Ascending aorta (tissue), 2 donors: ENCODE measurements at places on chromosomes 4 and X. TPM values are rescaled to one million over a fixed set of nuclear protein-coding genes. Genes with fewer than 3 reads are reported as not detected.

The TRMT44 gene
- total RNA-seq, result 39.8 TPM

- no peak for DNase-seq
These were observed 13.1 kb downstream of the TCEAL7 start for GRCh38 chrX:103343105-103343504.

DNA sequence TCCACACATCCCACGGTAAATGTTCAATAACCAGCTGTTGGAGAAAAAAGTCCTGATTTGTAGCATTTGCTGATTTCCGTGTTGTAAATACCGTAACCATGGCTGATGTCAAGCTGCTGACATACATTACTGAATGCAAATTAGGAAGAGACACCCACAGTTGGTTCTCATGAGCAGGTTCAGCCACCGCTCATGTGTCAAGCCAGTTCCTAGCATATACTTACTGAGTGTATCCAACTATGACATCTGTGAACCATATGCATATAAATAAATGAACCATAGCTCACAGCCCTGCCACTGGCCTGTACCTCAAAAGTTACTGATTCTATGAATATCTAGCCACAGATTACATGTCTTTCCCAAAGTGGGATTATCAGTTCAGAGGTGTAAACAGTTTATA lies 29.5 kb downstream of the FHDC1 start:
- DNase-seq, result no peak

- no peak for DNase-seq
These were observed 58.5 kb upstream of the SMAD1 start for GRCh38 chr4:145423017-145423708.

The SSX7 gene
- total RNA-seq, result not detected

DNA sequence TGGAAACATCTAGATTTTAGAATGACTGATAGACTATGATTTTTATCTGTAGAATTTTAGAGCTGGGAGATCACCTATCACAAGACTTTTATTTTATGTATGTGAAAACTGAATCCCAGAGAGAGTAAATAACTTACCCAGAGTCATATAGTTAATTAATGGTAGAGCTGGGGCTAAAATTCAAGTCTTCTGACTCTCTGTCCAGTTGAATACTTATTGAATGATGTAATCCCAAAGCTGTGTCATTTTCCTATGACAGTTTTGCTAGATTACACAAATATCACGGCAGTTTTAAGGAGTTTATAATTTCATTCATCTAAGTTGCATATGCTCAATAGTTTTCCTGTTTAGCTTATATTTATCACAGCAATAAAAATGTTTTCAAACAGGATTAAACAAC lies 6.7 kb downstream of the NRK start:
- DNase-seq, result no peak

GRCh38 chr4:88722276-88722780 lies 24.7 kb upstream of the NAP1L5 start:
- DNase-seq, result no peak

- no peak for DNase-seq
These were observed 41.8 kb upstream of the IQSEC2 start for GRCh38 chrX:53323196-53323595.

The AMBN gene
- total RNA-seq, result not detected

DNA sequence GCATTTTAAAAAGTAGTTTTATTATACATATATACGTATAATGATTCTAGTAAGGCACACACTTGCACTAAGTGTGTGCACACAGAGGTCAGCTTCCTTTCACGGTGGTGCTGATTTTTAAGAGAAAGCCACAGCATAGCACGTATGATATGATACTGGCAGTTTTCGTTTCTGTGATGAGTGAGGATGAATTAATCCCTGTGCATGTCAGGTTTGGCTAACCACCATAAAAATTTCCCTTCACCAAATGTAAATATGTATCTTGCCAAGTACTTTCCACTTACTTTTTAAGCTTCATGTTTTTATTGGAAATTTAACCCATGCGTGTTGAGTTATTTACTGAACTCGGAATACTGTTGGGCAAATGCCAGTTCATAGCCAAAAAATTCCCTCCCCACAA lies 84.6 kb downstream of the SYNPO2 start:
- DNase-seq, result no peak

DNA sequence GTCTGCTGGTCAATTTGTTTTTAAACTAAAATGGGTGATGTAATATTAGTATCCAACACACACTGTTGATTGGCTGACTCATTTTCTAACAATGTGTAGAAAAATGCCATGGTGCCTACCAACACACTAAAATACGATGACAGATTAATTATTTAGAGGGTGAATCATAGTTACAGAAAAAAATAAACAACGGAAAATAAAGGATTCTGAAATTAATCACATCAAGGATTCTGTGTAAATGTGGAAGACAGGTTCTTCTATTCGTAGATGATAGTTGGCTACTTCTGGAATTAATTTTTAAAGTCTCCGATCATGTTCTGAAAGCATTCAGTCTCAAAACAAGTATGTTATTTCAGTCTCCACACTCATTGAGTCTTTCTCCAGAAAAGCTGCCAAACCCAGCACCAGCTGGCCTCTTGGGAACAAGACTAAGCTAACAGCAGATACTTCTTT lies 8.2 kb upstream of the IQCM start:
- no peak for DNase-seq

The USP51 gene
- total RNA-seq, result 9.0 TPM

DNA sequence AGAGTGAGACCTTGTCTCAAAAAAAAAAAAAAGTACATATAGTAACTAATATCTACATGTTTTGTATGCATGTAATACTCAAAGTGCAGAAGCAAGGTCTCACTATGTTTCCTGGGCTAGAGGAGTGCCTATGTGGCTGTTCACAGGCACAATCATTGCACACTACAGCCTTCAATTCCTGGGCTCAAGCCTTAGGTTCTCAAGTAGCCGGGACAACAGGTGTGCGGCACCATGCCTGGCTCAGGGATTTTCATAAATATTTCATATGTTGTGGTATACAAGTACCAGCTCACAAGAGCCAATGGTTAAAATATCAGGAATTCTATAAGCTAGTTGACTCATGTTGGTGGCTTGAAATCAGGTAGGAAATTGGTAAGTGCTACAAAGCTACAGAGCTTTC lies 94.8 kb downstream of the LARP7 start:
- DNase-seq, result no peak

- DNase-seq, result no peak
These were observed 56.9 kb downstream of the SERTM2 start for GRCh38 chrX:111568354-111568753.

GRCh38 chr4:141180991-141181761 lies 39.5 kb upstream of the ZNF330 start:
- no peak for DNase-seq

The SERTM2 gene
- total RNA-seq, result not detected

GRCh38 chr4:48699475-48699874 lies 80.6 kb downstream of the FRYL start:
- DNase-seq, result no peak

The CLIC2 gene
- 34.3 TPM for total RNA-seq

- no peak for DNase-seq
These were observed at the start of gene FGF16 for GRCh38 chrX:77446908-77447652. Gene FGF16 (plus strand): TSS chrX:77447389. CDS start chrX:77447675, 286 bp downstream.

DNA sequence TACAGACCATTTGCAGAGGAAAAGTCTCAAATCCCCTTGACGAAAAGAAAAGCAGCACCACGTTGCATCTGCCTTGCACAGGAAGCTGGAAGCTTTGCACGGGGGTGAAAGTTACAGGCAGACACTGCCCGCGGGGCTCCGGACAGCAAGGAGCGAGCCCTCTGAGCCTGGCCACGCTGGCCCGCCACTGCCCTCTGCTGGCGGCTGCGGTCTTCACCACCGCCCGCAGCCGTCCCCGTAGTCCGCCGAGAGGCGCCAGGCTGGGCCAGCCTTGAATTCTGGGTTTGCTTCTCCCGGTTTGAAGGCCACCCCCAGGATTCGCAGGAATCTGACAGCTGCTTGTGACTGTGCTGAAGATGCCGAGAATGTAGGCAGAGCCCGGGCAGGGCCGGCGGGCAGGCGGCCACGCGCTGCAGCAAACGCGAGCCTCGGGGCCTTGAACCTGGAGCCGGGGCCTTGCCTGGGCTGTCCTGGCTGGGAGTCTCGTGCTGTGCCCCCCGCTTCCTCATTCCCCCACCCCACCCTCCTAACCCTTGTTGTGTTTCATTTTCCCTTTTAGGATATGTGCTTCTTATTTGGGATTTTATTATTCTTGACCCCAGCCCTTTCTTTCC lies 49.2 kb downstream of the ENPP6 start:
- peak; percentile 84 for DNase-seq

- no peak for DNase-seq
These were observed 76.2 kb downstream of the PRRG1 start for GRCh38 chrX:37425370-37425769.

DNA sequence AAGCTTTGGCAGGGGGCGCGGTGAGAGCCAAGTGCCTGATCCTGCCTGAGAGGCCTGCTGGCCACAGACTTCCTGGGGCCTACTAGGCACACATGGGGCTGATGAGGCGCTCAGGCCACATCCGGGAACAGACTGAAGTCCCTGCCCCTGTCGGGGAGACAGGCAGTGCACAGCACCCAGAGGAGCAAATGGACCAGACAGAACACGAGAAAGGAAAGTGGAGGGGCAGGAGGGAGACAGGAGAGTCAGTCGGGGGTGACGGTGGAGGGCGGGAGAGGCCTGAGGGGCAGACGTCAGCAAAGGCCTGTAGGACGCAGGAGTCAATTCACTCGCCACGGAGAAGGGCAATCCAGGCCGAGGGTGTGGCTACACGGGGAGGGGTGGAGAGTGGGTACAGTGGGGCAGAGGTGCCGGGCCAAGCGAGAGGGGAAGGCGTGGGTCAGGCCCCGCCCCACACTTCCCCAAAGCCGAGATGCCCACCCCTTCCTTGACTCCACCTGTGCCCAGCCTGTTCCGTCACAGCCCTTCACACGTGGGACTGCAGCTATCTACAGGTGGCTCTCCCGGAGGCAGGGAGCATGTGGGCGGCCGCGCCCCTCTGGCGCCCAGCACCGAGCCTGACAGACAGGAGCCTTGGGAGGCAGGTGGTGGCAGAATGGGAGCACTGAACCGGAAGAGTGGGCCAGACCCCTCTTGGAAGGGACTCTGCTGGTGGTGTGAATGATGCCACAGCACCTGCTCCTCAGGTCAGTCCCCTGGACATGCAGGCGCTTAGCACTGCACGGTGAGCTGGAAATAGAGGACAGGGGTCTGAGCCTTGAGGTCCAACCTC lies 20.5 kb downstream of the NOP14 start:
- DNase-seq, result peak; percentile 55

The ARR3 gene
- total RNA-seq, result not detected

The RIBC1 gene
- total RNA-seq, result not detected

DNA sequence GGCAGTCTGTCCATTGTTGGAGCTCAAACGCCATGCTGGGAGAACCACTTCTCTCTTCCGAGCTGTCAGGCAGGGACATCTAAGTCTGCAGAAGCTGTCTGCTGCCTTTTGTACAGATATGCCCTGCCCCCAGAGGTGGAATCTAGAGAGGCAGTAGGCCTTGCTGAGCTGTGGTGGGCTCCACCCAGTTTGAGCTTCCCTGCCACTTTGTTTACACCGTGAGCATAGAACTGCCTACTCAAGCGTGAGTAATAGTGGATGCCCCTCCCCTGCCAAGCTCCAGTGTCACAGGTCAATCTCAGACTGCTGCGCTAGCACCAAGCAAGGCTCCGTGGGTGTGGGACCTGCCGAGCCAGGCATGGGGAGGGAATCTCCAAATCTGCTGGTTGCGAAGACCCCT lies 145.7 kb downstream of the VSIG4 start:
- no peak for DNase-seq

DNA sequence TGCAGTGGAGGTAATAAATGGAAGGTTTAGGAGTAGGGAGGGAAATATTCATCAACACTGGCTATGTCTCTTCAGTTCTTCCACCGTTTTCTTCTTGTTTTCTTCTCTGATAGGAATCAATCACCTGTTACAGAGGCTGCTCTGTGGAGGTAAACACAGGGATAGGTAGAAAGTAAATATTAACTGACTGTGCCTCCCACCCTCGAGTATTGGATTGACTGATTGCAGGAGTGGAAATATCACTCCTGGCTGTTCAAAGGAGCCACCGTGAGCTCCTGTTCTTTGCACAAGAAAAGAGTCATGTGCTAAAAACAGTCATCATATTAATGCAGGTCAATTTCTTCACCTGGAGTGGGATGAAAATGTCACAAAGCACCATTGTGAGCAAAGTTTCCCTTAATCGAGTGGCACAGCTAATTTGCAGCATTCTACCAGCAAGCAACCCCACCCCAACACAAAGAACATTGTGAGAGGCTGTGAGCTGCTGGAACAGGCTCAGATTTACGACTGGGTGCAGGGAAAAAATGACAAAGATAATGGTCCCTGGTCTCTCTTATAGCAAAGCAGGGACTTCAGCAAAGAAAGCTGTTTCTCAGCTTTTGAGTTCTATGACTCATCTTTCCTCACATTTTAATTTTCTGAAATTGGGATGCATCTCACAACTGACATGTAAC lies 113.7 kb upstream of the TSPAN5 start:
- no peak for DNase-seq

DNA sequence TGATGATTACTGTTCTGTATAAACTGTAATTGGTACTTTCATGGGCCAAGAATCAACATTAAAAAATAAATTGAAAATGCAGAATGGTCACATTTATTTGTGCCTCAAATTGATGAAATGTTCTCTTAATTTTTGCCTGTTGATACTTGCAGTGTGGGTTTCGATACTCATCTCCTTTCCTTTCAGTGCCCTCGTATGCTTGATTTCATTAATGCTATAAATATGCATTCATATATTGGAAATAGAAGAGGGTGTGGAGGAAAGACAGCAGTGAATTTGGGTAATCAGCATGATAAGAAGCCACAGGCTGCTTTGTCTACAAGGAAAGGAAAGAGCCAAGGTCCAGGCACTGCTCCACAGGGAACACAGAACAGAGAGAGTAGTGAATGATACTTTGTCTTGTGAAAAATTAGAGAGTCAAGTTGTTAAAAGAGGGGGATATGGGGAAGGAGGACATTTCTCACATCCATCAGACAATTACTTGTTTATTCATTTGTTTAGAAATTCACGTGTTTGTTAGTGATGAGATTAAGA lies 1.0 kb upstream of the DDX60 start:
- no peak for DNase-seq

- DNase-seq, result no peak
These were observed 16.0 kb upstream of the FGF2 start for GRCh38 chr4:122810669-122811068.

The TEX13B gene
- total RNA-seq, result not detected

The SPANXN3 gene
- not detected for total RNA-seq

GRCh38 chr4:57331959-57332358 lies 221.8 kb upstream of the IGFBP7 start:
- DNase-seq, result no peak

DNA sequence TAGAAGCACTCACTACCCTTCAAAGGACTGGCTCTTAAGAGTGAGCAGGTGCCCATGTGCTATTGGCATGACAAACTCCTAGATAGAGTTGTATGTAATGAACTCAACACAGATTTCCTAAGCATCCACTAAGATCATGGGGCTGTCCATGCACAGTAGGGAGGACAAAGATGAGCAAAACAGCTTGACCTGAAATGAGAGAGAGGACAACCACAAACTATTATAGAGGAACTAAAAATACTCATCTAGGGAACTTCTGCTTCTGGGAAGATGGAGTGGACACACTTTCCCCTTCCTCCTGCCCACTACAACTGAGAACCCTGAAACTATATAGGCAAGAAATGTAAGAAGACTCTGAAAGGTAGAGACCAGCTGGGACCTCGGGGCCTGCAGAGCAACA lies 20.8 kb upstream of the TMEM128 start:
- no peak for DNase-seq

The PPEF2 gene
- total RNA-seq, result not detected
